ENCODE measurements at places on chromosomes 13 and 19.

DNA sequence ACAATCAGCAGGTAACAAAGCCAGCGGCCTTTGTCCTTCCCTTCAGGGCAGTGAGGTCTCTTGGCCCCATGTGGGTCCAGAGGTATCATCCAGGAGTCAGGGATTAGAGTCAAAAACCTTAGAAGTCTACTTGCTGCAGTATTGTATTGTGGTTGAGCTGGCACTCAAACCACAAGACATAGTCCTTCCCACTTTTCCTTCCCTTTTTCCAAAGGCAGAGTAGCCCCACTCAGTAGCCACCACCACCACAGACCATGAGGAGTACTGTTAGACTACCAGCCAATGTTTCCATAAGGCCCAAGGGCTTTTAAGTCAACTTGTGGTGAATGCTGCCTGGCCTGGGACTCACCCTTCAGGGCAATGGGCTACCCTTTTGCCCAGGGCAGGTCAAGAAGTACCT, 27.1 kb upstream of the CCNA1 start:
- no peak for DNase-seq

DNA sequence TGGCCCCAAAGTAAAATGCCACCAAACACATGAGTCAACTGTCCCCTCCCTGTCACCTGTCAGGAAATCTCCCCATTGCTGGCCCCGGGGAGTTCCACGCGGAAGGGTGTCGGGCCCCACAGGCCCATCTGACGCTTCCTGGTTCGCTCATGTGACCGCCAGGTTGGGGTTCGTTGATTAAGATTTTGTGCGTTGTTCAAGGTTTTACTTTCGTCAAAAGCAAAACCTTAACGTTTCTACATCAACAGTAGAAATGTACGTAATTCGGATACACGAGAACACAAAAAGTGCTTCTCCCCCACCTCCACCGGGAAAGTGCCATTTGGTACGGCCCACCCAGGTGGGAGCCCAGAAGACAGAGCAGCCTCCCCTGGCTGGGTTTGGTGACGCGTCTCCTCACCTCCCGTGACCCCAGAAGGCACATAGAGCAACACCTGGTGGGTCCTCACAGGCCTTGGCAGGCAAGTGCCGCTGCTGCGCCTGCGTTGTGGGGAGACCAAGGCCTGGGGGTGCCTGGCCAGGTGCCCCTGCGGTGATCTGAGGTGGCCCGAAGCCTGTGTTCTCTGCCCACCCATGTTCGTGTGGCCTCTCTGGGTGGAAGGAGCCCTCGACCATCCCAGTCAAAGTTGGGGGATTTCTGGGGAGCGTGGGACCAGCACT, 161.6 kb downstream of the KDM4B start:
- DNase-seq, result no peak

- no peak for DNase-seq
Observed at GRCh38 chr13:23105051-23105450, 75.7 kb upstream of the SGCG start.

DNA sequence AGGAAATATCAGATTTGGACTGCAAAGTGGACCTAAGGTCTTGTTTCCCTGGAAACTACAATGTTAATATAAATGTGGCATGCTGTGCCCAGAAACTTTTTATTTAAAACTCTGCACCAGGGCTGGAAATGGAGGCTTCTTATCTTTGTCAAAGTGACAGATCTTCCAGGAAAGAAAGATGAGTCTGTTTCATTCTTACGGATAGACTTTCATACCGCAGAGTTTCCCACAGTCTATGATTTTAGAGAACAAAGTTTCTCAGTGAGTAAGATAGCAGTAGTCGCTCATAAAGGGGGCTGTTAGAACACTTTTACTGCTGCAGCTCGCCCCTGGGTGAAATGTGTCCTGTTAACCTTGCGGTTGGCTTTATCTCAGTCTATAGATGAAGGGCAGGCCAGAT, 6.7 kb downstream of the CLEC11A start:
- no peak for DNase-seq

GRCh38 chr13:77595166-77595810, 59.8 kb downstream of the SCEL start:
- DNase-seq, result no peak

- no peak for DNase-seq
Observed at GRCh38 chr19:16548956-16549355, 6.7 kb upstream of the CHERP start.

DNA sequence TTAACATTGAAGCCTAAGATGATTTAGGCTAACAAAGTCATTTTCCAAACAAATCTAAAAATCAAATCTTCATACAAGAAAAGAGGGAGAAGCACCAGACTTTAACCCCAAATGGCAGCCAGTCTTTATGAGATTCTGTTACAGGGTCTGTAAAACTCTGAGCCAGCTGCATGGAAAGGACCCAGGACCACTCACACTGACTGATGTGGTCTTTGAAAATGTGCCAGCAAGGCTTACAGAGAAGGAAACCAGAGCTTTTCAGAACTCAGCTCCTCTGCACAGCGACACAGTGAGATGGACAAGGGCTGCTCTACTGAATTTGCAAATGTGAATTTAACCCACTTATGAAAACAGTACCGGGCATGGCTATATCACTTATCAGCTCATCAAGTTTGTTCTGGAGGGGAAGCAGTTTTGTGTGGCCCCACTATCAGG, 98.8 kb upstream of the SERP2 start:
- peak; percentile 47 for DNase-seq

- peak; percentile 11 for DNase-seq
Observed at GRCh38 chr19:28686756-28687155, 526.2 kb downstream of the UQCRFS1 start.

- DNase-seq, result peak; percentile 64
Observed at GRCh38 chr19:5154129-5154798, 185.4 kb downstream of the KDM4B start.

- DNase-seq, result no peak
Observed at GRCh38 chr13:86826232-86826631, 844.9 kb upstream of the SLITRK5 start.

DNA sequence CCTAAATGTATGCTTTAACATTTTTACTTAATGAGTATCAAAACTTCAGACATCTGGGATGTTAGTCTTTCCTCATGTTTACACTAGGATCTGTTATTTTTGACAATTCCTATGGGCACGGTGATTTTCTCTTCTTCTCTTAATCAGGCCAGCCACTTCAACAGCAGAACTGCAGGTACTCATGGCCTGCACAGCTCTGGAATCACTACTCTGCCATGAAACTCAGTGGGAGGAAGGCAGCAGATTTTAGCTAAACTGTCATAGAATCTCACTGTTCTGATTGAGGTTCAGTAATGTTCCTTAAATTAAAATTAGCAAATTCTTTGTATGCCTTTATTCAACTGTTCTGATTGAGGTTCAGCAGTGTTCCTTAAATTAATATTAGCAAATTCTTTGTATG, 1083.0 kb downstream of the SLITRK5 start:
- no peak for DNase-seq

DNA sequence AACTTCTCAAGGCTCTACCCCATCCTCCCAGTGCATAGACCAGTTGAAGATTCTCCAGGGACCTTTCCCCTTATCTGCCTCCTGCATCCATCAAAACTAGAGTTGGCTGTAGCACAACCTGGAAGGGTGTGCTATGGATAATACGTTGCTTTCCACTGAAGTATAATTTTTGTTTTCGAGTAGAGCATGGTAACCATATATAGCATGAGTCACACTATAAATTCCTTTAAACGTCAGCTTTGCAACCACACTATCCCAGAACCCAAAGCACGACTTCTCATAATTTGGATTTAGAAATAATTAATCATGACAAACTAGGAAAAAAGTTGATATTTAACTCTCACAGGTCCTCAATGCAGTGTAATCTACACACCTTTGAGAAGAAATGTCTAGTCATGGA, 138.3 kb upstream of the NBEA start:
- no peak for DNase-seq

DNA sequence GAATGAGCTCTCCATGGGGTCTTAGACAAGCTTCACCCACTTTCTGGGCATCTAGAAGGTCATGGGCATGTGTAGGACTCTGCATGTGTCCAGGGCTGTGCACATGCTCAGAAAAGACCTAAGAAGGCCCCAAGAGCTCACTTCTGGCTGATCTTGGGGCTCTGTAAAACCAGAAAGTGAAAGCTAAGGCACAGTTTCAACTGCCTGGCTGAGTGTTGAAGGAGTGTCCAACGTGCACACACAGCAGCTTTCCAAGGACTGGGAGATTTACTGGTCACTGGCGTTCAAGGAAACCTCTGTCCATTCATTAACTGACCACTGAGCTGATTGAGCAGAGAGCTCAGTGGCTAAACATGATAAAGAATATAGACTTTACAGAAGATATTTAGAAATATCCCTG, 137.9 kb downstream of the KATNAL1 start:
- no peak for DNase-seq

- peak; percentile 85 for DNase-seq
Observed at GRCh38 chr19:5006201-5006600, 37.3 kb downstream of the KDM4B start.

- DNase-seq, result peak; percentile 82
Observed at GRCh38 chr19:8373867-8374813, 10.2 kb downstream of the ANGPTL4 start.

DNA sequence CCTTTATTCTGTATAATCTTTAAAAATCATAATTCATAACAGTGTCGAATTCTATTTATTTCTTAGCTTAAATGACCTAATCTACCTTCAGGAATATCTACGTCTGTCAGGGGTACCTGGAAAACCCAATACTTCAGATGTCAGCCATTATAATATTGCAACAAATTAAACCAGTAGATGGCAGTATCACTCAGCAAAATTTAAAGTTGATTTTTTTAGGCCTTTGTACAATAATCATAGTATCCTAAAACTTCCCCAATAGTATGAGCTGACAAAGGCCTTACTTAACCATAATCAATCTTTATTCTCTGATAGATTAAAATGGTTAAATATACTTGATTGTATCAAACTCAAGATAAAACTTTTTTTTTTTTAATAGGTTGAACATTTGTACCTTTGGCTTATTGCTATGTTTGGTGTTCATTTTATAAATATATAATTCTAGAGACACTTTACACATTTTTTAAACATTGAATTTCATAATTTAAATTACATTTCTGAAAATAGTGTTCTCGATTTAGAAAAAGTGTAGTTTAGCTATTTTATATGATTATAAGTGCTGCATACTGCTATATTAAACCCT, 830.2 kb upstream of the SPRY2 start:
- peak; percentile 55 for DNase-seq
